ENCODE measurements at places on chromosomes 11 and 22.
A peak's percentile ranks its signal among the peaks of the same experiment; 100 is the strongest.

GRCh38 chr11:92480499-92480898 lies 255.9 kb downstream of the FAT3 start:
- DNase-seq: peak; percentile 14

DNA sequence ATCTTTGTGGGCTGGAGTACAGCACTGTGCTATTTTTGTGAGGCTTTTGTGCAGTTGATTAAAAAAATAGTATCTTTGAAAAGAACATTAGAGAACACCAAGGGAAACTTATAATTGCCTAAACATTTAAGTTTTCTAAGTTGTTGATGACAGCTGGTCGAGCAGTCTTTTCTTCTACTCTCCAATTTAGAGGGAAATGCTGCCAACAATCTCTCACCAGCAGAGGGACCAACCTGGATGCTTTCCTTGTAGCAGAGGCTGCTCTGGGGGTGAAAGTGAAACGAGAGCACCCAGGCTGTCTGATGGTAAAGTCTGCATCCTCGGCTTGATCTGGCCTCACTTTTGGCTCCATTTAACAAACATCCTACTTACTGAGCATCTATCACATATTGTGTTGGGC lies 1286.5 kb upstream of the TENM4 start:
- DNase-seq: peak; percentile 50

GRCh38 chr22:20981787-20982562 lies at the start of gene LZTR1:
Gene LZTR1 (plus strand): TSS chr22:20982297. CDS start chr22:20982372, 75 bp downstream.
- DNase-seq: peak; percentile 90

GRCh38 chr11:27963370-27963769 lies 144.6 kb downstream of the KIF18A start:
- no peak for DNase-seq

GRCh38 chr11:69155302-69156234 lies at the start of gene SMIM38:
Gene SMIM38 (plus strand): TSS chr11:69155935. CDS start chr11:69157847, 1,912 bp downstream.
- no peak for DNase-seq

DNA sequence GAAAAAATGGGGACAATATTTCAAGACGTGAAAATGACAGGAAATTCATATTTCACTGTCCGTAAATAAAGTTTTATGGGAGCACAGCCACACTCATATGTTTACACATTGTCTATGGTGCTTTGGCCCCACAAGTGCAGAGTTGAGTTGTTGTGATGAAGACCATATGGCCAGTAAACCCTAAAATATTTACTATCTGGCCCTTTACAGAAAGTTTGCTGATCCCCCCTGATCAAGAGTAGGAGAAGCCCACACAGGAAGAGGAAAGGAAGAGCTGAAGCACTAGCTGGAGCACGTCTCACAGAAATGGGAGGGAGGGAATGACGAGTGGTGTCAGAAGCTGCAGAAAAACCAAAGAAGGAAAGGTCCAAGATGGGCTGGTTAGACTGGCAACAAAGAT lies 78.8 kb downstream of the TNRC6B start:
- no peak for DNase-seq

GRCh38 chr11:34150494-34151151 lies 45.2 kb downstream of the NAT10 start:
- DNase-seq: no peak

DNA sequence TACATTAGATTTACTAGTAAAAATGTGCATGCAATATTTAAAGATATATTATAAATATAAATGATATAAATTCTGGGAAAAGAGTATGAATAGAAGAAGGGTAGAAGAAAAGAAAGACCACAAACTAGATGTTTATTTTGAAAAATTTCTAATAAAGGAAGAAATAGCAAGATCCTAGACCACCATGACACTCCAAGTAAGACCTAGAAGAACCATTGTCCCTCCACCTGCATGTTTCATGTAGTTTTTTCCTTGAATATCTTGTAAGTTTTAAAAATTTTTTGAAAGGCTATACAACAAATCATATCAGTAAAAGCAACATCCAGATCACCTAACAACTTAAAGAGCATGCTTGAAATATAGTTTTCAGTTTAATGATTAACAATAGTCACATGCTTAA lies 46.8 kb downstream of the ARHGAP32 start:
- no peak for DNase-seq

DNA sequence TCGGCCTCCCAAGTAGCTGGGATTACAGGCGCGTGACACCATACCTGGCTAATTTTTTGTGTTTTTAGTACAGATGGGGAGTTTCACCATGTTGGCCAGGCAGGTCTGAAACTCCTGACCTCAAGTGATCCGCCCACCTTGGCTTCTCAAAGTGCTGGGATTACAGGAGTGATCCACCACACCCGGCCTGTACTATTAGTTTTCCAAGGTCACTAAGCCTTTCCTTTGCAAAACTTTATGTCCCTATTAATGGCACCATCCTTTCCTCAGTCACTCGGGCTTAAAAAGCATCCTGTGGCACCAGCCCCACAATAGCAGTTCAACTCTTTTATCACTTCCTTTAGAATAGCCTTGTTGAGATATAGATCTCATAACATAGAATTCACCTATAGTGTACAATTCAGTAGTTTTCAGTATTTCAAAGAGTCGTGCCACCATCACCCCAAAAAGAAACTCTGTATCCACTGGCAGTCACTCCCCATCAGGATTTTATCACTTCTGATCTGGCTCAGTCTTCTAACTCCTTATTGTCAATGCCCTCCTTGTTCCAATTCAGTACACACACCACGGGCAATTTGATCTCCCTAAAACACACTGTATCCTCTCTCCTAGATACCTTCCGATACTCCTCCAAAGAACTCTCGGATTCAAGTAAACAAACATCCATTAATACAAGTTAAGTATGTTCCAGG lies 921 bp upstream of the BCL2L13 start:
- no peak for DNase-seq

DNA sequence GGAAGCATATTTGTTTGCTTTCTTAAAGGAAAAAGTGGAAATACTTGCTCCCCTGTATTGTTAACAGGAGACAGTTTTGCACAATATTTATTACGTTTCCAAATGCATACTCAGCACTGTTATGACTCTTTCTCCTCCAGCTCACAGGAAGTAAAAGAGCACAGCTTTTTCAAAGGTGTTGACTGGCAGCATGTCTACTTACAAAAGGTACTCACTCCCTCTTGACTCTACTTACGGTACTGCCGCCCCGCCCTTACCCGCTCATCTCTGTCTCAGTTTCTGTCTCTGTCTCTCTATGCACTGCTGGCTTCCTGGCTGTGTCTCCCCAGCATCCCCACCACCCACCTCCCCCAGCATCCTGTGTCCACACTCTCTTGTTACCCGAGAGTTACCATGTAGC lies 32.2 kb upstream of the MYO18B start:
- DNase-seq: peak; percentile 66

GRCh38 chr22:50712341-50713007 lies 25.5 kb upstream of the ACR start:
- DNase-seq: no peak

GRCh38 chr11:132131047-132131446 lies 760.6 kb downstream of the NTM start:
- no peak for DNase-seq

- no peak for DNase-seq
These were observed 42.4 kb upstream of the API5 start for GRCh38 chr11:43269254-43269918.

DNA sequence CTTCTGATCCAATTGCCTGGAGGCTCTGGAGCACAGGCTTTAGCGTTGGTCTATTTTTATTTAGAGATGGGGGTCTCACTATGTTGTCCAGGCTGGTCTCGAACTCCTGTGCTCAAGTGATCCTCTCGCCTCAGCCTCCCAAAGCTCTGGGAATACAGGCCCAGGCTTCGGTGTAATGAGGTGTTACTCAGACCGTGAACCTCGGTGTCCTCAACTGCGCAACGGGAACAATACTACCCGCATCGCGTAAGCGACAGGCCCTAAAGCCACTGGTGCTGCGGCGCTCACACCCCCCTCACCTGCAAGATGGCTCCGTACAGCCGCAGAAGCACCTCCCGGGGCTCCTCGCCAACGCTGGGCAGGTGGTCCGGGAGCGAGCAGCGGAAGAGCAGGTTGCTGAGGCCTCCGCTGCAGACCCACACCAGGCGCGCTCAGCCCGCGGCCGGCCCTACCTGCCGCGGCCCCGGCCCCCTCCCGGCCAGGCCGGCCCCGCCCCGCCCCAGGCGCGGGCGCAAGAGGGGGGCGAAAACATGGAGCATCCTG lies 628 bp downstream of the CHKB start:
- DNase-seq: peak; percentile 33

GRCh38 chr11:7098235-7098832 lies 9.5 kb downstream of the RBMXL2 start:
- DNase-seq: peak; percentile 67

GRCh38 chr22:50169774-50170341 lies 673 bp upstream of the PANX2 start:
- DNase-seq: peak; percentile 32

DNA sequence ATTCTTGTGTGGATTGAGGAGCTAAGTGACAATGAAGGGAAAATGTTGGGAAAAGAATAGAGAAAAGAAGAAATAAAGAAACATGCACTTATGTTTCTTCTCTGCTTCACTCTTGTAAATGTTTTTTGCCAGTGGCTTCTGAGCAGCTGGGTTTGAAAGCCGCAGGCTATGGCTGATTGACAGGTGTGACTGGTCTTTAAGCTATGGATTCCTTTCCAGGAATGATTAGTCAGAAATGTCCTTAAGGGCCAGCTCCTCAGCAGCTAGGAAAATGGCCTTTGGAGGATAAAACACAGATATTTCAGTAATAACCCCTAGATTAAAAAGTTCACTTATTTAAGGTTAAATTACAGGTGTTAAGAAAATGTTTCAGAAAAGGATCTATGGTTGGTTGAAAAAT lies 6.5 kb upstream of the USP28 start:
- DNase-seq: peak; percentile 69
